ENCODE measurements at places on chromosomes 4 and X.

- no peak for DNase-seq
These were observed 196.7 kb downstream of the ZNF330 start for GRCh38 chr4:141417387-141417786.

DNA sequence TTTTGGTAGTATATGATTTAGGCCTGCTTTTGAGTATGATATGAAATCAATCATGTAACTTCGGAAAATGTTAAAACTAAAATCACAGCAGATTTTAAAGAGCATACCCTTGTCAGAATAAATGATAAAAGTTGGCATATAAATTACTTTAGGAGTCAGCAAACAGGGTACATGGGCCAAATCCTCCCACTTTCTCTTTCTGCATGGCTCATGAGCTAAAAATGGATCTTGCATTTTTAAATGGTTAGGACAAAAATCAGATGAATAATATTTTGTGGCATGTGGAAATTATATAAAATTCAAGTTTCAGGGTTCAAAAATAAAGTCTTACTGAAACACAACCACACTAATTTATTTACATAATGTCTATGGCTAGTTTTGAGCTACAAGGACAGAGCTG lies 214.9 kb downstream of the GASK1B start:
- no peak for DNase-seq

DNA sequence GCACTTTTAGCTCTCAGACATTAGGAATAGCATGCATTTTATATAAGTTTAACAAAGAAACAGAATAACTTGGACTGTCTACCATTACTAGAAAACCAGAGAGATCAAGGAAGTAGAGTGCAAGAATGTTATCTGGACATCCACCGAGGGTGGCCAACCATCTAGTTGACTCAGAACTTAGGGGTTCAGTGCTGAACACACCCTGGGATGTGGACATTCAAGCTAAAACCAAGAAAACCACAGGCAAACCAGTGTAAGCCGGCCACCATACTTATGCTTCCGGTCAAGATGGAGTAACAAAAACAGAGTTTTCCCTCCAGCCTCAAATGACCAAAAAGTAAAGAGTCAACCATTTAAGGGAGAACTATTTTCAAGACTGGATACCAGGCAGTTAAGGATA lies 181.4 kb upstream of the MXRA5 start:
- DNase-seq, result no peak

DNA sequence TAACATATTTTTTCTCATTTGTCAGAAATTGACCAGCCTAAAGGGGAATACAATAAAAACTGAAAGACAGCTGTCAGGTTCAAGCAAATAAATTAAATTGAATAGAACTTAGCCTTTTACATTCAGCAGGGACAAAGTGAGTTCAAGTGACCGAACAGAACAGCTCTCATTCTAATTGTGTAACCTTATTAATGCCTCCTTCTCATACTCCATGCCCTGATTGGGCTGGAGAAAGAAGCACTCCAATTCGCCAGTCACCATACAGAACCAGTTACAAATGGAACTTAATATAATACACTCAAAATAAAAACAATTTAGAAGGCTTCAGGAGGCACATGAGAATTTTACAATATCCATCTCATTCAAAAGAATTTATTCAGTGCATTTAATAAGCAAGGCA lies 8.0 kb downstream of the PPP3CA start:
- DNase-seq, result no peak

DNA sequence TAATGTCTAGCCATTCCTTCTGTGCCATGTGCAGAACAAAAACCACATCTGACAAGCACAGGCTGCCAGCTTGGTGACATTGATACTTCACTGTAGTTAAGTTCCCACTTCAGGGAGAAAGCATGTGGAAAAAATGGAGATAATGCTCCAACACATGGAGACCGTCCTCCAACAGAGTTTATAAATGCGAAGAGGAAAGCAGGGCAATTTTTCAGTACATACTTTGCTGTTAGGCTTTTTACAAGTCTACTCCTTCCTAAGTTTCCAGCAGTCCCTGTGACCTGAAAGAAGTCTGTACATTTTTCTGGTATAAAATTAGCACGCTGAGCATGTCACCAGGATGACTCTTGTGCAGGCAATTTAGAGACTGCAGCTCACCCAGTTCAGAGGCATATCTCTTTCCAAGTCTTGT lies 766.9 kb upstream of the IGFBP7 start:
- no peak for DNase-seq

DNA sequence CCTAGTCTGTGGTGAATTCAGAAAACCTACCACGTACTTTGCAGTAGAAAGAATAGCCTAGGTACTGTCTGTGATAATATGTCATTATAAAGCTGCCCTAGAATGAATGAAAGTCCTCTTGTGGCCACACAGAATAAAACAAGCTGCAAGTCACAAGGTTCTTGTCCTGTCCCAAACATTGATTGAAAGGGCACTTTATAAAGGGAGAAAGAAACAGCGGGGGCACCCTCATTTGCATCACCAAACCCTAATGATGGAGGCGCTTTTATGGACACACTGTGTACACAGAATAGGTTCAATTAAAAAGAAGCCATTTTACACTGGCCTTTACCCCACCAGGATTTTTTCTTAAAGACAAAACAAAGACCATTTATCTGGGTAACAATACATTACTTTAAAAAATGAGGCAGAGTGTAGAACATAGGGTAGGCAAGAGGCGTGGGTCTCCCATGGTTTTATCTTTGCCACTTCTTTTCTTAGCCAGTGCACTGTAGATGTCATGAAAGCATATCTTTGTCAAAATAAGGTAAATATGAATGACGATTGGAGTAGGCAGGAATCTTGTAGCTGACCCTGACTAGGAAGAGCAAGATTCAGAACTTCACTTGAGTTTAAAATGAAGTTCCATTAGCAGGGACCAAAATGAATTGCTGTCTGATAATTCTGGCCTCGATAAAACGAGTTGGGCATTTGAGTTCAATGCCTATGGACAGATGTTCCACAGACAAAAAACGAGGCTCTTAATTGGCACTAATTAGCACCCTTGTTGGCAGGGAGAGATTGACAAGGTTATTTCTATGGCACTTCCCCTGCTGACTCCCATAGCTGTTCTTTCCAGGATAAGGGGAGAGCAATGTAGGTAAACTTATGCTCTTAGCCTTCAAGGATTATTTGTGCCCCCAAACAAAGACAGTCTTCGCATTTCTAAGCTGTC lies 365.1 kb downstream of the AFF2 start:
- DNase-seq, result peak; percentile 54

GRCh38 chr4:162234595-162234994 lies 70.8 kb upstream of the FSTL5 start:
- no peak for DNase-seq

DNA sequence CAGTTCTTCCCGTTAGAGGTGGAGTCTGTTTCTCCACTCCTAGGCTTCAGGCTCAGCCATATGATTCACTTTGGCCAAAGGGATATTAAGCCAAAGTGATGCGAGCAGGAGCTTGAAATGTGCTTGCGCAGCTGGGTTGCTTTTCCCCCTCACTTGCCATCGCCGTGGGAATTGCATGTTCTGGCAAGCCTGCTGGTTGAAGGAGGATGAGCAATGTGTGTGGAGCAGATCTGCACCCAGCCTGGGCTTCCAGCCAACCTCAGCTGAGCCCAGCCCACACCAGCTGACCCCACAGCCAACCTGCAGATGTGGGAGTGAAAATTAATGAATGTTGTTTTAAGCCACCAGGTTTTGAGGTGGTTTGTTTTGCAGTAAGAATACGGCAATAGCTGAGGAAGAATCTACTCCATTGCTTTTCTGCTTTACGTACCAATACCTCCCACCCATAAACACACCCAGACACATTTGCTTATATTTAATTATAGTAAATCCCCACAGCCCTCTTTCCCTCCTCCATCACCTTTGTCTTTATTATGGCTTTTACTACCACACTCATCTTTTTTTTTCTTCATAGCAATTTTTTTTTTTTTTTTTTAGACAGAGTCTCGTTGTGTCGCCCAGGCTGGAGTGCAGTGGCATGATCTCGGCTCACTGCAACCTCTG lies 132.8 kb upstream of the FUNDC1 start:
- DNase-seq, result peak; percentile 95

- DNase-seq, result no peak
These were observed 580.4 kb upstream of the ADGRL3 start for GRCh38 chr4:60619531-60620305.

- no peak for DNase-seq
These were observed 51.2 kb upstream of the LGI2 start for GRCh38 chr4:25081866-25082471.

DNA sequence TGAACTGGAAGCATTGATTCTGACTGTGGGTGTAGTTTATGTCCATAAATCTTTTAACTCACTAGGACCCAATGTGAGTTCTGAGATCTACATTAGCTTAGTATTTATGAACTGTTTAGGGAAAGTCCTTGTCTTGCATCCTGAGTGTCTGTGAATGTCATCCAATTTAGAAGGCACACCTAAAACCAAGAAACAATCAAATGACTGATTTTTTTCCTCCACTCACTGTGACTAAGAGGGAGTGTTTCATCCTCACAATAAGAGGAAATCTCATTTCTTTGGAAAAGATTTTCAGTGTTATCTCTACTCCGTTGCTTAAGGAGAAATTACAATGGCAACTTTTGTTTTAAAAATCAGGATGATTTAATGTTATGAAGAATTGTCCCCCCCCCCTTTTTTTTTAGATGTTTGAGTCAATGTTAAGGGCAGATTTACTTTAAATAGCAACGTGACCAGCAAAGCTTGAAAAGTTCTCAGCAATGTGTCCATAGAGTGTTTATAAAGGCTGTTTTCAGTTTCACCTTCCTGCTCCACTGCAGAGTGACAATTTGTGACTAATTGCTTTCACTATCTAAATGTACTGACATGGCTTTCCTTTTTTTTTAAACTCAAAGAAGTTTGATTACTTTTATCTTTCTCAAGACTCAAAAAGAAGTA lies 173.0 kb downstream of the SPCS3 start:
- no peak for DNase-seq

DNA sequence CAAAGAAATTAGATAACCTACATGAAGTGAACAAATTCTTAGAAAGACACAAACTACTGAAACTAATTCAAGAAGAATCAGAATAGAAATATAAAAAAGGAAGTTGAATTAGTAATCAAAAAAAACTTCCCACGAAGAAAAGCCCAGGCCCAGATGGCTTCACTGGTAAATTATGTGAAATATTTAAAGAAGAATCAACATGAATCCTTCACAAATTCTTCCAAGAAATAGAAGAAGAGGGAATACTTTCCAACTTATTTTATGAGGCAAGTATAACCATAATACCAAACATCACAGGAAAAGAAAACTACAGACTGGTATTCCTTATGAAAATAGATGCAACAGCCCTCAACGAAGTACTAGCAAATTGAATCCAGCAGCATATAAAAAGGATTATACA lies 30.7 kb downstream of the MOSPD2 start:
- DNase-seq, result no peak

DNA sequence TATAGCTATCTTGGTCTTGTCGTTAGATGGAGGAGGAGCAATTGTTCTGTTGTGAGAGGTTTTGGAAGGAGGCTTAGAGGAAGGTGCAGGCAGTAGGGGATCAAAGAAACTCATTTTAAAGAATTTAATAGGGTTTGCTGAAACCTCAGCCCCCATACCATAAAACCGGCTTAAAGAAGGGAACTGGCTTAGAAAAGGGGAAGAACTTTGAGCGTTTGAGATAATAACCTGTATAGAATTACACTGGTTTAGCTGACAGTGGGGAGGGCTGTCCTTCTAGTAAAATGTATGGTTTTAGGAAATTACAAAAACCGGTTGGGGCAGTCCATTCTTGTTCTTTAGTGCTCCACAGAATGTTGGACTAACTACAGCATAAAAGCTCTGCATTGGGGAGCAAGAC lies 128.1 kb downstream of the KDM6A start:
- DNase-seq, result no peak

GRCh38 chrX:11273544-11273943 lies 19.7 kb upstream of the AMELX start:
- DNase-seq, result no peak

DNA sequence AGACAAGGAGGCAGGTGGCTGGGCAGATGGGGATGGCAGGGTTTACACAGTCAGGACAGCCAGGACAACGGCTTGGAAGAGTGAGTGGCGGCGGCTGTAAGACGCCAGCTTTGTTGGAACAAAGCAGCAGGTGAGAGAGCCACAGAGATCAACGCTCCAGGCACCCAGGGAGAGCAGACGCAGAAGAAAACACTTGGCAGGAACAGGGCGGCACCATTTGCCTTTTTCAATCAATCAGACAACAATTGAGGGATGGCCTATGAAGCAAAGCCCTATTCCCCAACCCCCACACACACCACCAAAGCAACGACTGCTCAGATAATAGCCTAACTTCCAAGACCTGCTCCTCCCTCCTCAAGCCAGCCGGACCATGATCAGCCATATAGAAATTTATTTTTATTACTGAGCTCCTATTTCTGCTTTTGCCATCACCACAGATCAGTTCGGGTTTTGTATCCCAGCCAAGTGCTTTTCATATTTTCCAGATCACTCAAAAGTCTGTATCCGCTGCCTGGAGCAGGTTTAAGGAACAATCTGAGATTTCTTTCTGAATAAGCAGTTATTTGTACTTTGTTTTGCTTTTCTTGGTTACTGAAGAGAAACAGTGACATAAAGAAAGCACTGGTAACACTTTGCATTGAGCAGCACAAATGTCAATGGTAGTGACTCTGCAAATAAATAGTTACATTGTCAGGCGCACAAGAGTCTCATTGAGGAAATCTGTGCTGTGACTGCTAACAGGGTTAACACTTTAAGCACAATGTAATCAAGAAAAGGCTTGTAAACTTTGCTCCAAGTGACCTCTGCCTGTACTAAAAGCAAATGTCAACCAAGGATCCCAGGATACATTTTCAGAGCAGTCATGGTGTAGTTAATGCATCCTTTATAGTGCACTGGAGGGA lies 81.8 kb upstream of the RBPJ start:
- DNase-seq, result no peak

DNA sequence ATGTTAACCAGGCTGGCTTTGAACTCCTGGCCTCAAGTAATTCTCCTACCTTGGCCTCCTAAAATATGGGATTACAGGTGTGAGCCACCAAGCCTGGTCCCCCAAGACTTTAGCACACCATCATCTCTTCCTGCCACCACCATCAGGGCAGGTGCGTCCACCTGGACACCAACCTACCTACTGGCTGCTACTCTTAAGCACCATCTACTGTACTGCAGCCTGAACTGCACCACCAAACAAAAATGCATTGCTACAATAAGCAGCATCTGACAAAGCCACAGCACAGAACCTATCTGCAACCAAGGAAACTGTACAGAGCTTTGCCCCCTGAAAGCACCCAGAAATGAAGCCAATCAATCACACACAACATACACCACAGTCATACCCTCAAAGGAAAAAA lies 139.7 kb downstream of the EFHC2 start:
- DNase-seq, result no peak
